NCI-H1092 (cell line): ENCODE measurements at places on chromosomes 12 and 14.

DNA sequence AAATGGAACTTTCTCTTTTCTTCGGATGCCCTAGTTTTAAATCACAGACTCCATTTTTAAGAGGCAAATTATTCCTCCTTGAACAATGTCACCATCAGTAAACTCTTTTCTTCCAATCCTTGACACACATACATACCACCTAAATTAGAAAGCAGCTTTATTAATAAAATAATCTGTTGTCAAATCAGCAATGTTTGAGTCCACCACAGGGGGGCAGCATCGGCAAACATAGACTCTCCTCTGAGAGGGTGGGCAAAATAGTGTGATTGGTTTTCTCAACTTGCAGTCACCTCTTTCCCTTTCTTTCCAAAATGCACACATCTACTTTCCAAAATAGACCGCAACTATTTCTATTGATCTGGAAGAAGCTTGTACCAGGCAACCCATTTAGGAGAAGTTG is 438.4 kb upstream of the OR4E1 start:
- no peak for DNase-seq

GRCh38 chr14:26255213-26255612 is 342.6 kb downstream of the NOVA1 start:
- peak; percentile 5 for DNase-seq

- DNase-seq: no peak
These were observed 36.8 kb downstream of the SH2B3 start for GRCh38 chr12:111442301-111443045.

DNA sequence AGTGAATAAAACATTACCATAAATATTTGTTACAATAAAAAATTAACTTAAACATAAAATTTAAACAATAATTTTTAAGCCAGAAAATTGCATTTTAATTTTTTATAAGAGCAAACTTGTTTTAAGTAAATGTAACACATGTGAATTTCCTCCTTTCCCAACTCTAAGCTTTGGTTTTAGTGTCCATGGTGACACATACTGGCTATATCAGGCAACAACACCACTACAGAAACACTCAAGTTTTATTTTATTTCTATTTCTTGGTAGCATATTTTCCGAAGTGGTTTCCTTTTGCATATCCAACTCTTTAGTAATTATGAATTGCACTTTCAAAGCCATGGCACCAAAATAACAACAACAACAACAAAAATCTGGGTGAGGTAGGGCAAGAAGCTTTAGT is 2.2 kb downstream of the NELL2 start:
- no peak for DNase-seq

GRCh38 chr14:92702441-92702918 is 45.9 kb downstream of the LGMN start:
- DNase-seq: no peak

DNA sequence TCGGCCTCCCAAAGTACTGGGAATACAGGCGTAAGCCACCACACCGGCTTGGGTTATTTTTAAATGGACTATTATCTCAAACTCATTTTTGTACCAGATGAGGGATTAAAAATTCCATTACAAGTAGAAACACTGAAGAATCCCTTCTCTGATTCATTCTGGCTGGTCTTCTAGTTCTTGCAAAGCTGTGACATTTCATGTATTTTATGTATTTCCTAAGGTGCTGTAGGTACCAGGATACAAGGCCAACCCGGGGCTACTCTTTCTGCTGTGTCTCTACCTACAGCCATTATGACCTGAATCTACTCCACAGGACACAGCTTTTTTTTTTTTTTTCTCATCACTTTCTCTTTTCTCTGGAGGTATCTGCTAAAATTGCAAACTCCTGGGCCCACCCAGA is 24.9 kb downstream of the CPM start:
- no peak for DNase-seq

- no peak for DNase-seq
These were observed 41.6 kb downstream of the CNTN1 start for GRCh38 chr12:40733871-40734270.

GRCh38 chr12:109492371-109492770 is 14.9 kb downstream of the UBE3B start:
- no peak for DNase-seq

- DNase-seq: no peak
These were observed 5.9 kb upstream of the BHLHE41 start for GRCh38 chr12:26130728-26131127.

- no peak for DNase-seq
These were observed 1241.4 kb upstream of the TMEM132C start for GRCh38 chr12:127025545-127025944.

GRCh38 chr12:57548013-57548315 is 972 bp upstream of the DCTN2 start:
- DNase-seq: no peak

- no peak for DNase-seq
These were observed 26.4 kb downstream of the KCNA5 start for GRCh38 chr12:5070090-5070489.

- no peak for DNase-seq
These were observed 64.0 kb downstream of the SPTSSA start for GRCh38 chr14:34398024-34398423.

- DNase-seq: no peak
These were observed 116.9 kb downstream of the DIP2B start for GRCh38 chr12:50621399-50622300.

- DNase-seq: peak; percentile 76
These were observed 144.2 kb upstream of the FRMD6 start for GRCh38 chr14:51507511-51507905.

- DNase-seq: no peak
These were observed 68.2 kb downstream of the PAH start for GRCh38 chr12:102848832-102849231.

DNA sequence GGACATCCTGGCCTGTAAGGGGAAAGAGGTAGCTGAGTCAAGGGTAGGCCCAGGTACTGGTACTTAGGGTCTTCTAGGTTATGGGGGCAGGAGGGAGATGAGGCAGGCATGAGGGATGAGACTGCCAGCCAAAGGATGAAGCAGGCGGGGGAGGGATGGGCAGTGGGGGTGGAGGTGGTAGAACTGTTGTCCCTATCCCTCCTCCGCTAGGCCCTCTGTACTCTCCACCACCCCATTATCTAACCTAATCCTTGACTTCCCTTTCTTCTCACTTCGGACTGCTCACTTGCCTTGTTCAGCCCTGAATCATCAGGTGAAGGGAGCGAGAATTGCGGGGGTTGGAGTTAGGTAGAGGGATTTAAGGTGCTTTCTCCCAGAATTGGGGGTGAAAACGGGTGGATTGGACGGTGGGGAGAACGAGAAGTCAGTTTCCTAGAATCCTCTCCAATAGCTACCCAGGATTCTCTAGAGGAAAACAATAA is 562 bp downstream of the PAN2 start:
- DNase-seq: no peak

GRCh38 chr14:99234961-99235571 is 36.9 kb downstream of the BCL11B start:
- no peak for DNase-seq

GRCh38 chr12:121595520-121595919 is 14.7 kb upstream of the KDM2B start:
- DNase-seq: no peak

GRCh38 chr12:62292761-62293344 is 32.6 kb downstream of the USP15 start:
- no peak for DNase-seq

- DNase-seq: no peak
These were observed 35.6 kb downstream of the SH2B3 start for GRCh38 chr12:111441107-111441928.

DNA sequence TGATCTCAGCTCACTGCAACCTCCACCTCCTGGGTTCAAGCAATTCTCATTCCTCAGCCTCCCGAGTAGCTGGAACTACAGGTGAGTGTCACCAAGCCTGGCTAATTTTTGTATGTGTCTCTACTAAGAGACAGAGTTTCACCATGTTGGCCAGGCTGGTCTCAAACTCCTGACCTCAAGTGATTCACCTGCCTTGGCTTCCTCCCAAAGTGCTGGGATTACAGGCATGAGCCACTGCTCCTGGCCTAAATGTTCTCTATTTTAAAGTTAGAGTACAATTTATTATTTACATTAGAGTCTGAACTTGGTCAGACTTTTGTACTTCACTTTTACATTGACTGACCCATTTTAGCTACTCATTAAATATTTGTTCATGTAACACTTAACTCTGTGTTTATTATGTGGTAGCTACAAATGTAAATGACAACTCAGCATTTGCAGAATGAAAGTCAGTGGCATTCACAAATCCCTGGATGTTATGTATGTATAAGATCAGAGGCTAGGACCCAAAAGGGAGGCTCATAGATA is 409.6 kb downstream of the APAF1 start:
- no peak for DNase-seq

DNA sequence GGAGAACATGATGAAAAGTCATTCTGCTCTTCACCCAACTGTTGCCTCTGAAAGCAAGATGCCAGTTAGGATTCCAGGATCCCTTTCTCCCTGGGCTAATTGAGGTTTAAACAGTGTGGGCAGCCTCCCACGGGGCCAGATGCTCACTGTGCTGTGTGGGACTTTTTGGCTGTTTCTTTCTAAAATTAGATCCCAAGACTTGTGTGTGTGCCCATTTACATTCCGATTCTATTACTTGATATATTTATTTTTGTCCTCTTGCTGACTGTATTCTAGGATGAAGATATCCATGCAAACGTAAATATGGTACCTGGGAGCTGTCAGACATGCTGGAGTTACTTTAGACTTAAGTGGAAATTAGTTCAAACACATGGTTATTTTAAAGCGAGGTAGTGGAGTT is 6.2 kb downstream of the IFT43 start:
- no peak for DNase-seq

GRCh38 chr12:47267571-47267970 is 187.8 kb upstream of the AMIGO2 start:
- no peak for DNase-seq

DNA sequence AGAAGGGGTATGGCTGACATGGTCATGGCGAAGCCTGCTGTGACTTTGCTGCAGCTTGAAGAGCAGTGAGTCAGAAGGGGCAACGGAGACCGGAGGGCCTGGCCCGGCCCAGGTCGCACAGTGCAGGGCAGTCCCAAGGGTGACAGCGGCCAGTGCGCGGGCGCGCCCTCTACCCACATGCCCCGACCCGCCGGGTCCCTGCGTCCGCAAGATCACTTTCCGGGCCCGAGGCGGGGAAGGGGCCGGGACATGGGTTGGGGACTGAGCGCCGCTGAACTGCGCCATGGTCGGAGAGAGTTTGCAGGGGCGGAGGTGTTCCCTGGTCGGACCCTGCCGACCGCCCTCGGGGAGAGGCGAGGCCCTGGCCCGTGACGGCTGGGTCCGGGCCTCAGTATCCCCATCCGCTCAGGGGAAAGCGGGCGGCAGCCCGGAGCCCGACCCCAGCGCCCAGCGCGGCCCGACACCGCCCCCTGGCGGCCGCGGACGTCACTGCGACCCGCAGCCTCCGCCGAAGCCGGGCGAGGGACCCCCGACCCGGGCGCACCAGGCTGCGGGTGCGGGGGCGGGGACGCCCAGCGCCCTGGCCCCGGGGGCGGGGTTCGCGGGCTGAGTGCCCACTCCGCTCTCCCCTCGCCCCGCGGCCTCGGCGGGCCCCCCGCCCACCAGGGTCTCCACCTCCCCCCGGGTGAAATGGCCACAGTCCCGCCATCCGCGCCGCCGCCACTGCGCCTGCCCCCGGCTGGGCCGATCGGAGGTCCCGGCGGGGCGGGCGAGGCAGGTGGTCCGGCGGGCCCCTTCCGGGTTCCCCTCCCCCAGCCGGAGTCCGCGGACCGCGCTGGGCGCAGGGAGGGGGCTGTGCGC is 7.2 kb upstream of the ANKRD9 start:
- no peak for DNase-seq

DNA sequence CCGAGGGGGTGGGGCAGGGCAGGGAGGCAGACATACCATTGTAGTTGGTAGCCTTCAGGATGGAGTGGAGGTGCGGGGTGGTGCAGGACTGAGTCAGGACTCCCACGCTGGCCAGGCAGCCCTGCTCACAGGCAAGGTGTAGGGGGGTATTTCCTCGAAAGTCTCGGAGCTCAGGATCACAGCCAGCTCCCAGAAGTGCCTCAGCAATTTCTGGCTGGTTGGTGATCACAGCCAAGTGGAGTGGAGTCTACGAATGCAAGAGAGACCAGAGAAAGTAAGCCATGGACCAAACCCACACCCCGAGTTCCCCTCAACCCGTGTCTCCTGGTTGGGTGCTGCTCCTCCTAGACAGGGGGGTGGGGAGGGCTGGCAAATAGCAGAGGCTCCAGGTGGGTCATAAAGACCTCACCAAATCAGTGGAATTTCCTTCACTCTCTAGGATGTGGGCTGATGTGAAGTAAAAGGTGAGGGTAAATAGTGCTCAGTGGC is 1.4 kb downstream of the NFKBIA start:
- no peak for DNase-seq

DNA sequence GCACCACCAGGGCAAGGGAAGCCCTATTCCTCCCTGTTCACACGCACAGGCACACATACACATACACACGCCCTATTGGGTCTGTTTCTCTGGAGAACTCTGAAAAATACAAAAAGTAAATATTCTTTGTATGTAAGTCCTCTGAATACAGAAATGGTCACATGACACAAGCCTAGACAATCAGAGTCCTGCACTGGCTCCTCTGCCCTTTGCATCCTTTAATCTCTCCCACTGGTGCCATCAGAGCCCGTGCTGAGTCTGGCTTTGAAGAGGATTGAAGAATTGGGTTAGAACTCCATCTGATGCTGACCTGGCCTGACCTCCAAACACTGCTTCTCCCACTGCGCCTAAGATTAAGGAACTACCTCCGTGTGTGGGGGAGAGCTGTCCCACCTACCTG is 273.2 kb upstream of the TBX3 start:
- DNase-seq: no peak

- DNase-seq: no peak
These were observed 591 bp downstream of the GXYLT1 start for GRCh38 chr12:42144158-42144407.

DNA sequence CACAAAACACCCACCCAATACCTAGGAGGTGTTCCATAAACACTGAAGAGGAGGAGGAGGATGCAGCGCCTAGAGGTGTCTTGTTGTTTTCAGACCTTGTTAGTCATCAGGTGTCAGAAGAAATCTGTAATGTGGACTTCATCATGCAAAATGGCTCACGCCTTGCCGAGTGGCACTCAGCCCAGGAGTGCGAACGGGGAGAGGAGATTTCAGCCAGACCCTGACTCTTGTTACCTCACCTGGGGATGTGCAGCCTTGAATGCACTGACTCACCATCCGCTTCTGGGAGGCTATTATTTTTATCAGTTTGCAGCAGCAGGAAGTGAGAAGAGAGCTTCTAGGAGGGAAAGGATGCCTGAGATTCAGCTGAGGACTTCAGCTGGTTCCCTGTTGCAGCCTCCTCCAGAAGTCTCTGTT is 48.2 kb upstream of the PLXNC1 start:
- no peak for DNase-seq

DNA sequence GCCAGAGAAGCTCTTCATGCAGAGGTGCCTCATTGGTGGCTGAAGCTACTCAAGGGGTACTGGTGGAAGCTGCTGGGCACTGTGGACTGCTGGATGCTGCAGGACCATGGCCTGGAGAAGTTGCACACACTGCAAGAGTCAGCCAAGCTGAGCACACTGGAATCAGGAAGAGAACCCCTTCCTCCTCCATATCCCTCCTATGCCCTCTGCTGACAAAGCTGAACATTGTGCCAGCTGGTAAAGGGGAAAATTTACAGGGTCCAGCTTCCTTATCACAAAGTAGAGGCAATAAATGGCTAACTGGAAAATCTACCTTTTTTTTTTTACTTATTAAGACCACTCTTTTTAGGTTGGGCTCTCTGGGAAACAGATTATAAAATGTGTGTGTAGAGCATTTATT is 6.5 kb downstream of the CCDC175 start:
- no peak for DNase-seq

- DNase-seq: no peak
These were observed 221.5 kb upstream of the G2E3 start for GRCh38 chr14:30337456-30337855.
